Astrocyte of the spinal cord (primary cell): ENCODE measurements at places on chromosomes 5 and 9.

DNA sequence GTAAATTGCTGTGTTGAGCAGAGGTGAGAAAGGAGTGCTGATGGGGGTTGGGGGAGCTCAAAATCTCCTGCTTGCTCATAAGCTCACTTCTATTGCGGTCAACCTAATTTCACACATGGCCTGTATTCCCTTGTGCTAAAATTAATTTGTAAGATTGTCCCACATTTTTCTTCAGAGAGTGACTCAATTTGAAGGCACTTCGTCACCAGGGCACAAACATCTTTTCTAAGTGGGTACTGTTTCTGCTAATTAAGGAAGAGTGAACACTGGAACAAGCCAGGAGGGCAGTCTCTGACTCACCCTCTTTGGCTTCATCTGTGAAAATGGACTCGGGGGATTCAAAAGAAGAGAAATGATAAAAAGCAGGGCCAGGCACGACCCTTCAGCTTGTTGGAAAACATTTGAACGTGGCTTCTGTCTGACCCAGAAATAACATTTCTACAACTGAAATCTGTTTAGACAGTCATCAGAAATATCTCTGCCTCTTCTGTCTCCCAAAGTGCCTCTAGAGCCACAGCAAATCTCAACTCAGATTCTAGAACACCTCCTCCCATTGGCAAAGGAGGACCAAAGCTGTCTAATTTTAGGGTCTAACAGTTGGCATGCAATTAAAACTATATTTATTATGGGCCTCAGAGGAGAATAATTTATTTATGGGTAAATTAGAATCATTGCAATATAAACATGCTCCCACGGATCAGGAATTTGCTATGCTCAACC, 49.8 kb downstream of the FEM1C start:
- peak; percentile 27 for DNase-seq

DNA sequence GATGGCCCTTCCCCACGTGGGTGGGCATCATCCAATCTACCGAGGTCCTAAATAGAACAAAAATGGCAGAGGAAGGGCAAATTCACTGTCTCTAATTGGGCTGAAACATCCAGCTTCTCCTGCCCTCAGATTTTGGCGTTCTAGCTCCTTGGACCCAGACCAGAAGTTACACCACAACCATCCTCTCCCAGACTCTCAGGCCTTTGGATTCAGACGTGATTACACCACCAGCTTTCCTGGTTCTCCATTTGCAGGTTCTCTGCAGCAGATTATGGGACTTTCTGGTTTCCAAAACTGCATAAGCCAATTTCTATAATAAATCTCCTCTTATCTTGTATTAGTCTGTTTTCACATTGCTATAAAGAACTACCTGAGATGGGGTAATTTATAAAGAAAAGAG, 73.6 kb upstream of the STARD4 start:
- DNase-seq, result no peak

DNA sequence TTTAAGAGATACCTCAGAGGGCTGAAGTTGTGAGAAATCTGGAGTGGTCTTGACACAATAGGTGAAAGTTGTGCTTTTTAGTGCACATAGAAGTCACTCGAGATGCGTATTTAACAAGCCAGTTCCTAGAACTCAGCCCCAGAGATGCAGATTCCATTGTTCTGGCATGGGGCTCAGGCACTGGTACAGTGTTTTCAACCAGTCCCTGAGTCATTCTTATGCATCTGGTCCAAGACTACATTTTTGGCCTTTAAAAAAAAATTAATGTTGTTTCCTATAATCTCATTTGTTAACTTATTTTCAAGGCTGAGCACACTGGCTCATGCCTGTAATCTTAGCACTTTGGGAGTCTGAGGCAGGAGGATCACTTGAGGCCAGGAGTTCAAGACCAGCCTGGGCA, 29.6 kb downstream of the PTTG1 start:
- DNase-seq, result no peak

- DNase-seq, result no peak
Measured at GRCh38 chr5:88049156-88049555, 219.5 kb downstream of the TMEM161B start.

DNA sequence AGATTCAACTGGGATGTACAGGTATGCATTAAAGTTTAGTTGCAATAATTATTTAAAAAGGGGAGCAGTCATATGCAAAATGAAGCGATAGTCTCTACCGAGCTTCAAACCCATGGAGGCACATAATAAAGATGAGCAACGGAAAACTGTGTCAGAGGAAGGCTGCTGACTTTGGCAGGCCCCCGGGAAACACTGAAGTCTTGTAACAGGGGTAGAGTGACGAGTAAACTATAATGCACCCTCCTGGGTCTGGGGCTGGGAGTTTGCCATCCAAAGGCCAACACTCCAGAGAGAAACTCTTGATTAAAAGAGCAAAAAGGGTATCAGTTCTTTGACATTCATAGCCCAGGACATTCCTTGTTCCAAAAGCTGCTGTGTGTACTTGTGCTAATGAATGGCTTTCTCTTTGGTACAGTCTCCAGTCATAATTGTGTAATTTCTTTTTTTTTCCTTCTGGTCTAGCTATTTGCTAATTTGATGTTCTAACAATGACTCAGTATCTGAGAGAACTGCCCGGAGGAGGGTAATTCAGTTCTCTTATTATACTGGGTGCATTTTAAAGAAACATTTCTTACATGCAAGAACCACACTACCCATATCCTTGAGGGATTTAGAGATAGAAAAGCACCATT, 59.2 kb downstream of the TNC start:
- DNase-seq, result peak; percentile 76

GRCh38 chr5:72951671-72952468, 4.0 kb upstream of the FCHO2 start:
- DNase-seq, result peak; percentile 55

GRCh38 chr9:73038089-73038509, 85.2 kb upstream of the ALDH1A1 start:
- DNase-seq, result no peak

GRCh38 chr5:145497052-145497451, 338.1 kb downstream of the PRELID2 start:
- peak; percentile 51 for DNase-seq
